CD8-positive, alpha-beta memory T cell (primary cell): ENCODE measurements at places on chromosomes 6 and 20.

- no peak for DNase-seq
Observed at GRCh38 chr6:151749341-151749740, 58.1 kb upstream of the ESR1 start.

GRCh38 chr6:127691146-127691545 lies 114.2 kb downstream of the C6orf58 start:
- no peak for DNase-seq

- DNase-seq: no peak
Observed at GRCh38 chr6:122894791-122895190, 101.2 kb upstream of the CLVS2 start.

DNA sequence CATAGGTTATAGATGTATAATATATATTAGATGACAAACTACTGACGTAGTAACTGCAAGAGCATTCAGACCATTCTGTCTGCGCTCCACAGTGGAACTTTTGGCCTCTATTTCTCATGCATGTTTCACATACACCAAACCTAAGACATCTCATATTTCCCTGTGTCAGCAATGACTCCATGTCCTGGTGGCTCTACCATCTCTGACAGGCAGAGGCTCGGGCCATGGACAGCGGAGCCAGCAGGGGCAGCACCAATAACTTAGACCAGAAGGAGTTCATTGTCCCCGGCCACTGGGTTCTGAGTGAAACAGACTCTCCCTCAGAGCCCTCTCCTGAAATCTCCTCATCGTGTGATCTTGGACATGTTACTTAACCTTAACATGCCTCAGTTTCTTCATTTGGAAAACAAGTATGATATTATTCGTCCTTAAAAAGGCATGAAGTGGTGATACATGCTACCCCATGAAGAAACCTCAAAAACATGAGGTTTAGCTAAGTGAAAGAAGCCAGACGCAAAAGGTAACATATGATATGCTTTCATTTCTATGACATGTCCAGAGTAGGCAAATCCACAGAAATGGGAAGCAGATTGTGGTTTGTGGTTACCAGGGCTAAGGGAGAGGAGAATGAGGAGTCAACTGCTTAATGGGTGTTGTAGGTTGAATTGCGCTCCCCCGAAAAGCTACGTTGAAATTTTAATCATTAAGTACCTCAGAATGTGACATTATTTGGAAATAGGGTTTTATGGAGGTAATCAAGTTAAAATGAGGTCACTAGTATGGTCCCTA lies 564.0 kb upstream of the JARID2 start:
- DNase-seq: no peak

DNA sequence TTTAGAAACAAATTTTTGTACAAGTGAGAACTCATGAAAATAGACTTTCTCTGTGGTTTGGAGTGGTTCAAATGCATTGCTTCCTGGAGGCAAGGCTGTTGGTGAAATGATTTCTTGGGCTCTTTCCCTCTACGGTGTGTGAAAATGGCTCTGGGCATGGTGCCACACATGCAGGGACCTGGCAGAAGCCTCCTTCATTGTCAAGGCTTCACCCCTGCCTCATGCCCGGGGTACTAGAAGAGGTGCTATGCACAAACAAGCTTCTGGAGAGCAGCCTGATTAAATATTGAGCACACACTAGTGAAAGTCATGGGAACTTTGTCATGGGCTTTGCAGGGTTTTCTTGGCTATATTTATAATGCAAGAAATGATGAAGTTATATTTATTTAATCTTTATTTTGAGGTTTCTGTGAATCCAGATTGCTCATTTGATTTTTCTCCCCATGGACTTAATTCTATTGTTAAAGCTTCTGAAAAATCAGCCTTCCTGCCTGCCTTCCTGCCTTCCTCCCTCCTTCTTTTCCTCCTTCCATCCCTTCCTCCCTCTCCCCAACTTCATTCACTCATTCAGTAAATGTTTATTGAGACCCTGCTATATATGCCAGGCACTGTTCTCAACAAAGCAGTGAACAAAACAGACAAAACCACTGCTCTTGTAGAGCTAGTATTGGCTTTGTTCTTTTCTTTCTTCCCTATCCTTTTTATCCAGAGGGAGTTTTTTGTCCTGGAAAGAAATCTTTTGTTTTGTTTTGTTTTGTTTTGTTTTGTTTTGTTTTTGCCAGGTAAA lies 21.0 kb downstream of the C6orf89 start:
- no peak for DNase-seq

- DNase-seq: no peak
Observed at GRCh38 chr6:144581812-144582537, 296.8 kb downstream of the UTRN start.

DNA sequence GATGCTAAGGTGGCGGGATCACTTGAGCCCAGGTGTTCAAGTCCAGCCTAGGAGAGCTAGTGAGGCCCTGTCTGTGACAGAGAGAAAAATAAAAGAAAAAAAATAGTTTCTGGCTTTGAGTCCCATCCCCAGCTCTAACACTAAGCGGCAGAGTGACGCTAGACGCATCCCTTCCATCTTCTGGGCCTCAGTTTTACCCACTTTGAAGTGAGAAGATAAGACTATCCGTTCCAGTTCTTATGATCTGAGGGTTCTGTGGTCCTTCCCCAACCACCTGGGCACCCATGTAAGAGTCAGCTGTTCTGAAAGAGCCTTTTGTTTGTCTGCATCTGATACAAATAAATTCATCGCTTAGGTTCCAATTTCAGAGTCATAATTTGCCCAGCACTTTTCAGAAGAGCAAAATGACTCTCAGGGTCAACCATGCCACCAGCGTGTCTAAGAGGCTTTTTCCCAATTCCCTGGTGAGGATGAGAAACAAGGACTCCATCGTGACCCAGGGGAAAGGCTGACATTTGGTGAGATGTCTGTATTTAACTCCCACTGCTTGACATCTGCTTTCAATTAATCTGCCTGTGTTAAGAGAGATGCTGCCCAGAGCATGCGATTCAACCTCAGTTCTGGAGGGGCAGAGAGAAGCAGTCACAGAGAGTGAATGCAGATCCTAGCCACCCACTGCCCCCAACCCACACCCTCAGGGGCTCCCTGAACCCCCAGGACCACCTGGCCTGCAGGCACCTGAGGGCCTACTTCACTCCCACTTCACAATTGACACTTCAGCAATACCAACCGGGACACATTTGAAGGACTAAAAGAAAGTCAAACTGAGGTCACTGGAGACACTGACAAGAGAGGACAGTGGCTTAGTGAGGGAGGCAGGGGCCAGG lies 131.6 kb upstream of the TOP1 start:
- no peak for DNase-seq
